Fibroblast of the conjunctiva (primary cell): ENCODE measurements at places on chromosomes 2 and 18.

DNA sequence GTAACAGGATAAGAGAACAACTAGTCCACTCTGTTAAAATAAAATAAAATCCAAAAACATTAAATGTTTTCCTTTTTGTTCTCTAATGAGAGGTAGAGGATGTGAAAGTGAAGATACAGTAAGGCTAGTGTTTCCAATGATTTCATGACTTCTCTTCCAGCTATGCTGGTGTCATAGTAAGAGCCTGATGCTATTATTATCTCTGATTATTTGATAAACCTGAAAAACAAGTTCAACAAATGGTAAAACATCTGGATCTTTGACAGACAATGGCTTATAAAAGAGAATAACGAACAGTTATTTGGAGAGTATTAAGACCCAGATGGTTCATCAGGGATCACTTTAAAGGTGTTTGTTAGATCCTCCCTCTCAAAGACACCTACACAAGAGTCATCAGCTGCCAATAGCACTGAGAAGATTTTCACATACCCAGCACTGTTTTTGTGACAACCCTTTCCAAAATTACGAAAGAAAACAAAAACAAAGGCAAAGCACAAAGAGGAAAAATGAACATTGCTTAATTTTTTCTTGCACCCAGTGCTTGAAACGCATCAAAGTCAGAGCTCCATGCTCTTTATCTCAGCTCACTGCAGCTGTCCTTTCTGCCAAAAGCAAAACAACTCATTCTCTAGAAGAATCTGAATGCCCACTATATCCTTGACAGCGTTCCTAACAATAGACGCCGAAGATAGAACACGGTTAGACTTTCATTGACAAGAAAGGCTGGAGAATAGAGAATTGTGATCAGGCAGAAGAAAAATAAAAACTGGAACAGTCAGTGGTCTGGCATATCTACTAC lies 168.6 kb downstream of the SLC8A1 start:
- no peak for DNase-seq

DNA sequence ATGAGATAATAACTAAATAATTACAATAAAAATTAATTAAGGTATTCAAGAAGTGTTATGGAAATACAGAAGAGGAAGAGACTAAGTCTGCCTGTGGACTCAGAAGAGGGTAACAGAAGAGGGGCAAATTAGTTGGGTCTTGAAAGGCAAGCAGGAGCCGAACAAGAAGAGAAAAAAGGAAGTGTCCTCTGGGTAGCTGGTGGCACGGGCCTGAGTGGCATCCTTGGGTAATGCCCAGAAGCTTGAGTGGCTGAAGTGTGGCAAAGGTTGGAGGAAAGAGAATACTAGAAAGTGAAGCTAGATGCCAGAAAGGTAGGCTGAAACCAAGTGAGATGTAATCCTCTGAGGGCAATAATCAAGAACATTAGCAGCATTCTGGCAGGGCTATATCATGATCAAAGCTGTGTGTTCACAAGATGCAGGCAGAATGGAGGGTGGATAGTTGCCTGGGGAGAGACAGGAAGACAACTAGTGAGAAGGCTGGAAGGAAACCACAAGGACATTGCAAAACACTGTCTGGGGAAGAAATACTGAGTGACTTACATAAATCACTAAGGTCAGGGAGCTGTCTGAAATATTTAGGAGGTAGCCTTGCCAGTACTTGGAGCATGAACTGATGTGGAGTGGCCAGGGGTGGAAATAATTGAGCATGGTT lies 16.2 kb downstream of the DOCK10 start:
- DNase-seq: peak; percentile 66

DNA sequence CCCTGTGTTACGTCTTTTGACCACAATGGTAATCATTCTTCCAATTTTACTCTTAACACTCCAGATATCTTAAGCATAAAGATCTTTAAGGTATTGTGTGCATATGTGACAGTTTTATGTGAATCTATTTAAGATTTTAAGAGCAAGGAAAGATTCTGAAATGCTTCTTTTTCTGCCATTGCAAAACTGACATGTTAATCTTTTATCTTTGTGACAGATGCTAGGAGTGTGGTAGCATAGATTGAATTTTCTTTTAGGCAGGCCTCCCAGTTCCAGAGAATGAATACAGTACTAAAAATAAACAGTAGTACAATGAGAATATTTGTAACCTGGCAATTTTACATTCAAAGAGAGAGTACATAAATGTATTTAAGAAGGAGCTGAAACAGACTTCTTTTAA lies 232.5 kb upstream of the ZSWIM2 start:
- no peak for DNase-seq

DNA sequence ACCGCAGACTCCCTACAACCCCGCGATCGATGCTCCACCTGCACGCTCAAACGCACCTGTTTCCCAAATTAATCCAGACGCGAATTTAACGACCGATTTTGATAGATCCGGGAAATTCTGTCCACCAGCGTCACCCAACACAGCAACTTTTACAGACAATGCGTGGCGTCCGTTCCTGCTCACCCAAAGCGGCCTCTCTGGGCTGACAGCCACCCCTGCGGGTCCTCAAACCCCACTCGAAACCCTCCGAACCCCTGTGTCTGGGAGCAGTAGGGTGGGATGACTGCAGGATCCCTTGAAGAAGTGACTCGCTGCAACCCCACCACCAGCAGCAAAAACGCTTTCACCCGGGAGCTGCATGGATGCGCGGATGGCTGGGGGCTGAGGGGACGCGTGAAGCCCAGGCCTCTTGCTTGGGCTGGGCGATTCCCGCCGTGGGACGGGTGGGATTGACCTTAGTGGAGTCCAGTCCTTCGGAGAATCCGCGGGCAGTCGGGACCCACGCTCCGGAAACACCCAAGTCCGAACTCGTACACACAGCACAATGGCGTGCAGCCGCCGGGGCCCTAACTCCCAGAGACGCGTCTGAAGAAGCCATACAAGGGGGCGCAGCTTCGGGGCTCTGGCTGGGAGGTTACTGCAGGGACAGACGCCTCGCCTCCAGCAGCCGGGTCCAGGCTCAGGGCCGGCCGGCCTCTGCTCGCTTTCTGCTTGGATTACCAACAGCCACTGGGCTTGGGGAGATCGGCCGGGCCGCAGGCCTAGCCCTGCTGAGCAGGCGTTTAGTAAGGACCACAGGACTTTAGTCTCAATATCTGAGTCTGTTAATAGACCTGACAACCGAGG lies 31.1 kb upstream of the ATP6V1B1 start:
- DNase-seq: no peak

DNA sequence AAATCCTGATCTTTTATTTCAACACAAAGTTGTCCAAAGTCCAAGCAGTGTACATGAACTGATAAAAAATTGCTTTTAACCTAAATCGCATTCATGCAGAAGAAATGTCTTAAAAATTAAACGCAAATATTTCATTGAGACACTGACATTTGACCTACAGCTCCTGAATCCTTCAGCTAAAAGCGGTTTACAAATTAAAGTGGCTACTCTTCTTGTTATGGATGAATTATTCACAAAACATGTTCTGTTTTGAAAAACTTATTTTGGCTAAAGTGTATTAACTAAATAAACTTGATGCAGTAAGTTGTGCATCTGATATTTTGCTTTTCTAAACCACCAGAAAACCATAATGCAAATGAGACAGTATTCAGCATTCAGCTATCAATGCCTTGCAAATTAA lies 2.2 kb downstream of the EPB41L3 start:
- no peak for DNase-seq

DNA sequence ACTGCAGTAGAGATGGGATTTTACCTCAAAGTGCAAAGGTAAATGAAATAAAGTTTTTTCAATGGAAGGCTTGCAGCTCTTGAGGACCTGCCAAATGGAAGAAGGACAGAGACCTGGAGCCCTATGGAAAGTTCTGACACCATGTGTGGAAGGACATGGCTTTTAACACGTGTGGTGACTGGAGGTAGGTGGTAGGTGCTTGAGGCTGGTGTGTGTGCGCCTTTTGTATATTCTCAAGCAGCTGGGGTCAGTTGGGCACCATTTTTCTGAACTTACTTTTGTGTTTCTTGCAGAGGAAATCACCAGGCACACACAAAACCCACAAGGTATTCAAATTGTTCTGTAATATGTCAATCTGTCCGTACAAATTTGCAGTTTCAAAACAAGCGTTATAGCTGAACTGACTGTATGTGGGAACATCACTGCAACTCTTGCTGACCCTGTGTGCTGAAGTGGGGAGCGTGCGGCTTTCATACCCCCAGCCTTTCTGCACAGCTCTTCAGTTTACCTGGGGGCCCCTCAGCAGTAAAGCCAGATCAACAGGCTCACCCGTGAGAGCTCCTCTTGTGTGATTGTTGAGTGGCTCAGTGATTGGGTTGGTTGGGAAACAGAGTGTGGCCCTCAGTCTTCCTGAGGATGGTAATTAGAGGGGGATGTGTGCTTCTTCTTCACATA lies 363 bp downstream of the GREB1 start:
- no peak for DNase-seq

- DNase-seq: no peak
Observed at GRCh38 chr18:2478662-2479061, 92.6 kb downstream of the METTL4 start.

GRCh38 chr2:196383799-196384198 lies 212.4 kb upstream of the STK17B start:
- DNase-seq: no peak

GRCh38 chr18:43916984-43917383 lies 639.7 kb upstream of the SYT4 start:
- DNase-seq: no peak

GRCh38 chr2:112026509-112026908 lies 28.6 kb upstream of the TMEM87B start:
- no peak for DNase-seq

DNA sequence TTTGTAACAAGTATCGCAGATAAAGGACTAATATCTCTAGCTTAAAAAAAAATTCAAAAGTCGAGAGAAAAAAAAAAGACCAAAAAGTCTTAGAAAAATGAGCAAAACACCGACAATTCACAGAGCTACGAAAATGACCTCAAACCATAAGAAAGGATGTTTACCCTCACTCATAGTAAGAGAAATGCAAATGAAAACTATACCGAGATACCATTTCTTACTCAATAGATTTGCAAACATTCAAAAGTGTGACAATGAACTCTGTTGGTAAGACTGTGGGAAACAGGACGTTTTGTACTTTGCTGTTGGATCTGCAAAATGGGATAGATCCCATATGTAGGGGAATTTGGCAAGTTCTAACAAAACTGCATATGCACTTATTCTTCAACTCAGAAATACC lies 39.9 kb upstream of the LDAH start:
- DNase-seq: no peak

GRCh38 chr18:7417727-7418126 lies 149.4 kb upstream of the PTPRM start:
- DNase-seq: peak; percentile 5

DNA sequence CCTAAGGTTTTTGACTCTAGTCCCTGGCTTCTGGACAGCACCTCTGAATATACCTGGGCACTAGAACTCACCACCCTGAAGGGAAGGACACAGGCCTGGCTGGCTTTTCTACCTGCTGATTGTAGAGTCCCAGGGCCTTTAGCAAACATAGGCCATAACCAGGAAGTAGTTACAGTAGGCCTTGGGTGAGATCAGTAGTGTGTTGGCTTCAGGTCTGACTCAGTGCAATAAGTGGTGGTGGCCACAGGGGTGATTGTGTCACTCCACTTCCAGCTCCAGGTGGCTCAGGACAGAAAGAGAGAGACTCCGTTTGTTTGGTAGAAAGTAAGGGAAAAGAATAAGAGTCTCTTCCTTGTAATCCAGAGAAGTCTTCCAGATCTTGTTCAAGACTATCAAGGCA lies 101.7 kb upstream of the LGALSL start:
- DNase-seq: no peak

DNA sequence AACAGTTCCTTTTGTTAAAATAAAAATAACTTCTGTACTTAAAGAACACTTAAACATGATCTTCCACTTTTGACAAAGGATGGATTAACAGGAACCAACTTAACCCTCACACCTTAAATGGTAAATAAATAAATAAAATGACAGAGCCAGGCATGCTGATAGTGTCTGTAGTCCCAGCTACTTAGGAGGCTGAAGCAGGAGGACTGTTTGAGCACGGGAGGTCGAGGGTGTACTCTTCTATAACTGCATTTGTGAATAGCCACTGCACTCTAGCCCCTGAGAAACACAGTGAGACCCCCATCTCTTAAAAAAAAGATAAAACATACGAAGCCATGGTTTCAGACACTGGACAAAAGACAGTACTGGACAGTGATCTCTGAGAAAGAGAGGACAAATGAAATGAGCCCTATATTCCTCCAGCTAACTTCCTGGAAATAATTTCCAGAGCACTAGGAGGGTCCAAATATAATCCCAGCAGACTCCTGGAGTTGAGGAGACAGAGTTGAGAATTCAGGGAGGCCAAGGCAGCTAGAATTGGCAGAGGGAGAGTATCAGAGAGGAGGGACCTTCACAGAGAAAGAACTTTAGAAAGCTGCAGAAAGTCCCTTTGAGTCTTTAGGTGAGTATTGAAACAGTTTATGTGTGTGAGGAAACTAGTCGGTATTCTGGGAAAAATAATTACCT lies 17.4 kb downstream of the PPP4R1 start:
- no peak for DNase-seq

DNA sequence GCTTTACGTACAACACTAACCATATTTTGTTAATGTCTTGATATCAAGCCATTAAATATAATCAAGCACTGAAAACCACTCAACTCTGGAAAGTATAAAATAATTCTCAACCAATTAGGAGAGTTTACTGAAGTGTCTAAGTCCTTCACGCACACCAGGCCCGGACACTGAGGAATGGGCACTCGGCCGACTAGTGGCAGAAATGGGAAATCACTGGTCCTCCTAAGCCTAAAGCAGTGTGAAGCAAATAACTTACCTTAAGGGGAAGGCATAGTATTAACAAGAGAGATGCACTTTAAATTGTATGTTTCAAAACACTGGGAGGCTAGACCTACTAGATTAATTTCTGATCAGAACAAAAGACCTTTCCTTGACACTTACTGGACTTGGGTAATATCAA lies 45.7 kb downstream of the FAM210A start:
- no peak for DNase-seq

- DNase-seq: no peak
Observed at GRCh38 chr2:44778221-44778654, 163.3 kb upstream of the SIX3 start.

DNA sequence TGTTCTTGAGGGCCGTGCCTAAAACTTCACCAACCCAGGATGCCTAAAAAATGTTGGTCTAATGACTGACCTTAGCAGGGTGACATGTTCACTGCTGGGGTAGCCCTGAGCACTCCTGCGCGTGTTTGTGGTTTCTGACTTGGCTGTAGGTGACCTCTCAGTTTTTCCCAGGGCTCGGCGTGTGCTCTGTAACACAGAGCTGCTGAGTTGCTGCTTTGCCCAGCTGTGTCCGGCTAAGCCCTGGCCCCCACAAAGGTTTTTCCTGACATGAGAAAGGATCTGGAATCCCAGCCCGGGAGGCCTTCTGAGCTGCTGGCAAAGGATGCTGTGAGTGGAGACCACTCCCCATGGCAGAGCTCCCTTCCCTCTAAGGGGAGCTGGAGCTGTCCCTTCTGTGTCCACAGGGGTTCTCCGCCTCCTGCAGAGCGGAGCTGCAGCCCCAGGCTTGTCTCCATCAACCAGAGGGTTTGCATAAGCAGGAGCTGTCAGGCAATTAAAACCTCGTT lies 52.7 kb downstream of the CRIM1 start:
- no peak for DNase-seq

DNA sequence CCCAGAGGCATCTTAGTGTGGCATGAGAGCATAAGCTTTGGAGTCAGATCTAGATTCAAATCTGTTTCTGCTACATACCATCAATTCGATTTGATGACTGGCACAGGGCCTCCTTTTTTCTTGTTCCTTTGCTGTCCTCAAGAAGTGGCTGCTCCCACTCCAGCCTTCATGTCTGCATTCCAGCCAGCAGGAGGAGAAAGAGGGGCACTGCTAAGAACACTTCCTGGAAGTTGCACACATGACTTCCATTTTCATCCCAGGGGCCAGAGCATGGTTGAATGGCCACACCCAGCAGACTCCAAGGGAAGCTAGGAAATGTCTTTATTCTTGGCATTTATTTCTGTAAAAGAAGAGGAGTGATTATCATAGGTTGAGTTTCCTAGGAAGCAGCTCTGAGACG lies 50.4 kb downstream of the EML6 start:
- DNase-seq: no peak
